ENCODE measurements at places on chromosomes 2 and 18. TPM values are rescaled to one million over a fixed set of nuclear protein-coding genes. Genes with fewer than 3 reads are reported as not detected.

The IMP4 gene
- 98.0 TPM for total RNA-seq

- DNase-seq: no peak
Measured at GRCh38 chr2:41909584-41909983, 138.2 kb upstream of the PKDCC start.

The ANKRD44 gene
- total RNA-seq: 7.6 TPM

The GREB1 gene
- 0.33 TPM for total RNA-seq

The ANTXR1 gene
- 0.68 TPM for total RNA-seq

- DNase-seq: no peak
Measured at GRCh38 chr2:234309431-234309830, 187.4 kb downstream of the ARL4C start.

- DNase-seq: no peak
Measured at GRCh38 chr2:97617911-97618310, 28.0 kb upstream of the COX5B start.

The TMEM37 gene
- 0.51 TPM for total RNA-seq

- DNase-seq: no peak
Measured at GRCh38 chr2:42784204-42784880, 8.0 kb downstream of the HAAO start.

- no peak for DNase-seq
Measured at GRCh38 chr2:51028829-51029228, 3.1 kb downstream of the NRXN1 start.

DNA sequence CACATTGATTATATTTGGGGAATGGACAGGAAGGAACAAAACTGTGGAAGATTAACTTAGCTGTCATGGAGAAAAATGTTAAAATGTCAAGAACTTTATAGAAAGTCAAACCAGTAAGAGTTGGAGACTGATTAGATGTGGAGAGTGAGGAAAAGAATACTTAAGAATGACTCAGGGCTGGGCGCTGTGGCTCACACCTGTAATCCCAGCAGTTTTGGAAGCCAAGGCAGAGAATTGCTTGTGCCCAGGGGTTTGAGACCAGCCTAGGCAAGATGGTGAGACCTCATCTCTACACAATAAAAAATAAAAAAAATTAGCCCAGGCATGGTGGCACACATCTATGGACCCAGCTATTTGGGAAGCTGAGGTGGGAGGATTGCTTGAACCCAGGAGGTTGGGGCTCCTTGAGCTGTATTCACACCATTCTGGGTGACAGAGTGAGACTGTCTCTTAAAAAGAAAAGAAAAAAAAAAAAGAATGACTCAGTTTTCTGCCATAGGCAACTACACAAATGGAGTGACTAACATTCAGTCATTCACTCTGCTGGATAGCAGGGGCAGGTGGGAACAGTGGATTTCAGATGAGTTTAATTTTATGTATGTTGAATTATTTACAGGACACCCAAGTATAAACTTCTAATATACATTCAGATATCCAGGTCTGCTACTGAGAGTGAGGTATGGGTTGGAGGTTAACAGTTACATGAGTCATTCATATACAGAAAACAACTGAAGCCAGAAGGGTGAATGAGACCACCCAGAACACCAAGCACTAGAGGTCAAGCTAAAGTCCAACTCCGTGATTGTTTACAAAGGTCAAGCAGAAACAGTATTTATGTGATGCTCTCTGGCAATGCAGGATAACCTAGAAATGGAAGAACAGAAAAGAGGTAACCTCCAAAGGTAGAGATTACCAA, 33.9 kb downstream of the ORC2 start:
- no peak for DNase-seq

The SERPINB10 gene
- not detected for total RNA-seq

GRCh38 chr2:98390571-98391476, 44.6 kb downstream of the CNGA3 start:
- DNase-seq: no peak

The COLEC12 gene
- total RNA-seq: 45.1 TPM

DNA sequence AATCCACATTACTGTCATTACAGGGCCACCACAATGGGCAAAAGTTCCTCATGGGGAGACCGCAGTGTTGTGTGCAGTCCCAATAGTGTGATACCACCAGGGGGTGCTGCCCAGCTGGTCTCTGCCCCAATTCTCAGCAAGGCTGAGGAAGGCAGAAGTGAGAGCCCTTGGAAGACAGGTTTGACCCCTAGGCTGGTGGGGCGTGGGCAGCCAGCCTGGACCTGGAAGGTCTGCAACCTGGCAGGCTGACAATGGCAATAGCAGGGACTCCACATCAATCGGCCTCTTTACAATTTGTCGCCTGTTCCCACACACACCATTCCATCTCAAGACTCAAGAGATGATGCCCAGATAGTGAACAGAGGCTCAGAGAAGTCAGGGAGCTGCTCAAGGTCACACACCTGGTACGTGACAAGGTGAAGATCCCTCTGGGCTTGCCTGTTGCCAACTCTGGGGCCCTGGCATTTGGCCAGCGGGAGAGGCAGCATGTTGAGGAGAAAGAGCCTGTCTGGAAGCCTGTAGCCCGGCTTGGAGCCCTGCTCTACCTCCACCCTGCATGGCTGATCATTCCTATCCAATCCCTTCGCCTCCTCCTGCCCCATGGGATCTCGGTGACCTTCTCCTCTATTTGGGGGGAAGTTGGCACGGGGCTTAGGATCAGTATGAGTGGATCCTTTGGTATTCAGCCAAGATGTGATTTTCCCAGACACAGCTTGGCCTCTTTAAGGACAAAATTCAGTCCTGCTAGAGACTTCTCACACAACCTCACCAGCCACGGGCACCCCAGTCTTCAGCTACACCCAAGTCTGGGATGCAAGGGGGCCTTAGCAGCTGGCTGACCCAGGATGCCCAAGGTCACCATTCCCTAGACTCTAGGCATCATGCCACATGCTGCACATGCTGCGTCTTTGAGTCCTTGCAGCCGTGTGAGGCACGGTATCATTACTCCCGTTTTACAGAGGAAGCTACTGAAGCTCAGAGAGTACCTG, 2.9 kb upstream of the ATOH8 start:
- peak; percentile 85 for DNase-seq

GRCh38 chr2:239704737-239705136, 303.9 kb upstream of the HDAC4 start:
- no peak for DNase-seq

- no peak for DNase-seq
Measured at GRCh38 chr2:40480073-40480472, 28.2 kb upstream of the SLC8A1 start.

DNA sequence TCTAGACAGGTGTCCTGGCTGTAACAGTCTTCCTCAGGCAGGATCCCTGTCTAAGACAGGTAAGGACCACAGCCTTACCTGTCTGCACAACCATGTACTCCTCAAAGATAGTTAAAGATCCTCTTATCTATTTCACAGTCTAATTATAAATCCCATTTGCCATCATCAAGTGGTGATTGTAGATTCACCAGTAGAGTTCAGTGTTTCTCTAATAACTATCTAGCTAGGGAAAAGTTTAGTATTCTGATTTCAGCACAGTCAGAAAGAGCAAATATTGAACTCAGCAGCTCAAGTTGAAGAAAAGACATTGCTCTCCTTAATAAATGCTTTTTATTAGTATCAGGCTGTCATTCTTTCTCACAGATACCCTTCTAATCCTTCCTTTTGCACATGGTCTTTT, 1305.5 kb upstream of the NXPH2 start:
- DNase-seq: no peak

- peak; percentile 58 for DNase-seq
Measured at GRCh38 chr18:24543795-24544498, 83.5 kb downstream of the HRH4 start.

DNA sequence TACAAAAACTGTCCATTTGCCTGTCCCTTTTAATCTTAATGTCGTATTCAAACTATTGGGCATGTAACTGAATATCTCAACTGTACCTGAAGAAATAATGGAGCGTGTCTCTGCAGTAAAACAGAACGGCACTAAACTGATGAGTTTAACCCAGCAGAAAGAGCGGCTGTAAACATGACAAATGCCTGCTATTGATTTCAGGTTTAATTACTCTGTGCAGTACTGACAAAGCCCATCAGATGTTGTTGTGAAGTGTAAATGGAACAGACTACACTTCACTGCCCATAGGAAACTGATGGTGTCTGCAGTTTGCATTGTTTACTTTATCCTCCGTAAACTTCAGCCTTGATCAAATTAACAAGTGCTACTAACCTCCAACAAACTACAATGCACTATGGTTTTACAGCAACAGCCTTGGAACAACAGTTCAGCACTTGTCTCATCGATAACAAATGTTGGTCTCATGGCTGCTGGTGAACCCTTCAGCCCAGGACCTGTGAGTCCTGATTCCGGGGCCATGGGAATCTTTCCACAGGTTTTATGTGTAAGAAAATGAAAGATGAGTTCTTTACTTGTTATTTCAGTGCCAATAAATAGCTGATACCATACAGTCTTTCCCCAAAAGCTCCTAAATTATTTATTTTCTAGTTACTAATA, 316.5 kb downstream of the CCDC178 start:
- no peak for DNase-seq

DNA sequence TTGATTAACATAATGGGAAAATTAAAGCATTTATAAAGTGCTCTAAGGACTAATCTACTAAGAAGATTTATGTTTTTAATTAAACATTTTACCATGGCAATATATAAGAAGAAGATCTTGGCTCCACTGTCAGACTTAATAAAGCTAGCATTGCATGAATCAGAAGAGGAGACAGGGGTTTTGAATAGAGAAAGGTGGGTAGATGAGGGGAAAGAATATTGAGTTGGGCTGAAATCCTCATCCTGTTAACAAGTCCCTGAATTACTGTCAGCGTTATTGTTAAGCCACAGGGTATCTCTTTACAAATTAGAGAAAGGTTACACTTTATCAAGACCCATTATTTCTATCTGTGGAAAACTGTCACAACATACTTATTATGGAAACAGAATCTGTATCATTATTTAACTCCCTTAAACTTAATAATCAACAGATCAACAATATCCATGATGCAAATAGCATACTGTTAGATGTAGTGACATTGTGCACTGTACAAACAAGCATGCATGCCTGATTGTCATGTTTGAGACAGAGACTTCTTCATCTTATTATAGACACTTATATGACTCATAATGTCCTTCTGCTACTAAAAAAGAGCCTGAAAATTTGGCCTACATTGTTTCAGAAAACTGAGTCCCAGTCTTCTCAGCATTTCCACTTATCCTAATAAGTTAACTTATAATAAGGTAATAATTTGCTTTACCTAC, 304.1 kb downstream of the NRXN1 start:
- no peak for DNase-seq

DNA sequence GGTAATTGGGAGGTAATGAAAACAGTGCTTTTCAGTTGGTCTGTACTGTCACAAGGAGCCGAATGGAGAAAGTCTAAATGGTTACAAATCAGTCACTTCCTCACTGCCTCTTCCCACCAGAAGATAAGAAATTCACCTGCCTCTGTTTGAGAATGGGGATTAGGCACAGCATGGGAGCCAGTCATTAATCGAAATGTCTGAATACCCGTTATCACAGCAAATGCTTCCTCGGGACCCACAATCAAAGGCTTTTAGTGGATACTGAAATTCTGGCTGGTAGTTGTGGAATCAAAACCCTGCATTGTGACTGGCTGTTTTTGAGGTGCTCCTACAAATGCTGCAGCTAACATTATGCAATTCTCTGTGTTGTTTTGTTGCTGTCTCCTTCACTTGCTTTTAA, 461.0 kb upstream of the MEX3C start:
- DNase-seq: no peak
